ENCODE measurements at places on chromosomes 4 and X.

GRCh38 chr4:123412091-123412505 is 15.5 kb downstream of the SPRY1 start:
- no peak for DNase-seq

DNA sequence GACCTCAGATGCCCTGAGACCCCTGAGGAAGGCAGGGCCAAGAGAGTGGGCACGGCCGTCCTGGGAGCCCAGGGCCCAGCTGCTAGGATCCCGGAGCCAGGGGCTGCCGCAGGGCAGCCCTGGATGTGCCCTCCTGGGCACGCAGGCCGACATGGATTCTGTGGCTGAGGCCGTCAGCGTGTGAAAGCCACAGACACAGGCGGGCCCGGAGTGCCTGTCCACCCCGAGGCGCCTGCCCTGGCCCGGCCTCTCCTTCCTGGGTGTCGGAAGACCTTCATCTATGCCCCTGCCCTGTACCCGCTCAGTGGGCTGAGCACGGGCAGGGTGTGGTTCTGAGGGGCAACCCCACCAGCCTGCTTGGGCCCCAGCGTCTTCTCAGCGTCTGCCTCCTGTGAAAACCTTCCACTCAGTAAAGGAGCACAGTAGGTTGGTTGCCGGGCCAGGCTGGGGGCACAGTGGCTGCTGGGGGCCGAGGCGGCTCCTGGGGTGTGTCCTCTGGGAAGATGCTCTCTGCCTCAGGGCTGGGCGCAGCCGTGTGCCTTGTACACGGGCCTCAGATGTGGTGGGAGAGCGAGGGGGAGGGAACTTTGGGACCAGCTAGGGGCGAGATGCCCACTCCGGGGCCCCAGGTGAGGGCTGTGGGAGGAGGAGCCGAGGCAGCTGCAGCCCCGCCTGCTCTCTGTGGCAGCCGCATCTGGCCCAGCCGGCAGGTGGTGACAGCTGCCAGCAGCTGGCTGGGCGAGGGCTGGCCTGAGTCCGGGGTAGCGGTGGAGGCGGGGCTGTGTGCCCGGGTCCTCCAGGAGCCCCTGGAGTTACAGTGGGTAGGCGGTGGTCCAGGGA is 20.8 kb downstream of the FGFRL1 start:
- no peak for DNase-seq

- DNase-seq: no peak
These were observed 52.3 kb upstream of the EDNRA start for GRCh38 chr4:147428583-147428982.

DNA sequence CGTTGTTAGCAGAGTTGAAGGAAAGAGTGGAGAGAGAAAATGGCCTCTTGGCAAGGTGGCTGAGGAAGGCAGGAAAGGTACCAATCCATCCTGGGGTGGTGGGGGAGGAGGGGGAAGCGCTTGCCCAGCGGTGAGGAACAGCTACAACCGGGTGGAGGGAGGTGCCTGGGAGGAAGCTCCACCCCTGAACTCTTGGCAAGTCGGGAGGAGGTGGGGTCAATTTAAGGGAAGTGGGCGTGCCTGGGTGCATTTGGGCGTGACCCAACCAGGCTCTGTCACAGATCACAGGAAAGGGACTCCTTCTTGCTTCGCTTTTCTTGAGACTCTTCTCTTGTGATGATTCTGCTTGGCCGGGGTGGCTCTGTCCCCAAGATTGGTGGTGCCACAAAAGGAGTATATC is 41.7 kb downstream of the BCORL1 start:
- no peak for DNase-seq

DNA sequence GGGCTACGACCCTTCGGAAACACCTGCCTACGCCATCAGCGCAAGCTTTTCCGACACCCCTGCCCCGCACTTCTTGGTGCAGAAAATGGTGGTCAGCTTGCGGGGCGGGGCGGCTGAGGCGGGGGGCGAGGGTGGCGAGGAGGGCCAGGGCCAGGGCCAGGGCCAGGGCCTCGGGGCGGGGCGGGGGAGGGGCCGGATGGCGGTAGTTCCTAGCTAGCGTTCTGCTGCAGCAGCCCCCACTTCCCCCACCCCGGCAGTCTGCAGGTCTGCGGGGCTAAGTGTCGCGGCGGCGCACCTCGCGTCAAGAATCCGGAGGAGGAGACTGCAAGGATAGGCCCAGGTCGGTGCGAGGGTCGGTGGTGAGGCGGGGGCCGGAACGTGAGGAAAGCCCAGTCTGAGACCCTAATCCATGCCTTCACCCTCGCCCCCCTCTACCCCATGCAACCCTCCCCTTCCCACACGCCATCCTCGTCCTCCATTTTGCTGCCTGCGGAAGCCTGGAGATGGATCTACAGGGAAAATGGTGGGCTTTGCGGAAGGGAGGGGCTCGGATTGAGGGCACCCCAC is 600 bp downstream of the BEX4 start:
- DNase-seq: peak; percentile 12

DNA sequence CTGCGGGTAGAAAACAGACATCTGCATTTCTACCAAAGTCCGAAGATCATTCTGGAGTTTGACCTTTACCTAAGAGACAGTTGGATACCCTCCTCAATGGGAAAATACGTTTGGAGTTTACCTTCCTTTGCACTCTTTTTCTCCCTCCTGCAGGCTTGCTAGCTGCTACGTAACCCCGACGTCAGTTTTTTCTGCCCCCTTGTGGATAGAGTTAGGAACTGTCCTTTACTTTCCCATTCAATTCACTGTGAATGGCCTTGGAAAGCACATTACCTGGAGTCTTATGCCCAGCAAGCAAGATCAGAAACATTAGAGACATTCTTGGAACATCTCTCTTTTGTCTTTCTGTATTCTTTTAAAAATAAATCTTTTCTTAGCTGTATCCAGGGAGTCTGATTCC is 250.7 kb downstream of the NAP1L3 start:
- no peak for DNase-seq

DNA sequence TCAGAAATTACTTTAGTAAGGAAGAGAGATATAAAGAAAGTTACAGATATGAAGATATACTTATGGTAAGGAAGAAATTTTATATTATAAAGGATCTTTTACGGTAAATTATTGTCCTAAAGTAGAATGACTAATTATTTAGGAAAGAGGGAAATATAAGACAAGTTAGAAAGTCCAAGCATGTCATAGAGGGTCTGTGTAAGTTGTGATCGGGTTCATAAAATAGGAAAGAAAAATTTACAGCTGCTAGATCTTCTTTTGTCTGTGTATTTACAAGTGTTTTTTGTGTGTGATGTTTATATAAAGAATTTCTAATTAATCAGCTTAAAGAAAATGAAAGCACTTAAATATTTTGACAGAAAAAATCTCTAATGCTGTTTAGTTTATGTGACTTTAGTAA is 1054.9 kb upstream of the DIAPH2 start:
- no peak for DNase-seq

- DNase-seq: no peak
These were observed 72.5 kb downstream of the ANXA3 start for GRCh38 chr4:78624048-78624447.

- no peak for DNase-seq
These were observed 24.1 kb downstream of the CT45A1 start for GRCh38 chrX:135737366-135738071.

DNA sequence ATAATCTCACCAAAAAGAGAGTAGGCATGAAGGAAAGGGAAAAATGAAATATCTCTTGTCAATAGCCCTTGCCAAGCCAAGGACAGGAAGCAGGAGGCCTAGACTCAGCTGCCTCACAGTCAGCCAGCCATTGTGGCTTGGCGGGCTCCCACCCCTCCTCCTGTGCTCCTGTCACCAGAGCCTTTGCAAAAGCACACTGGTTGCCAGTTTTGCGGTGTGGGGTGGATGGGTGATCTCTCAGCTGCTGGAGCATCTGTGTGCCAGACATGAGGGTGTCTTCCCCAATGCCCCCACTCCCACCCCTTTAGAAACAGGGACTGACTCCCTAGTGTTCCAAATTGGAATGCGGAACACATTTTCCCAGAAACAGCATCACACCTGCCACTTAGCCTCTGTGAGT is 26.1 kb downstream of the ARHGEF6 start:
- DNase-seq: no peak

GRCh38 chr4:97923096-97923495 is 220.2 kb downstream of the STPG2 start:
- peak; percentile 73 for DNase-seq

DNA sequence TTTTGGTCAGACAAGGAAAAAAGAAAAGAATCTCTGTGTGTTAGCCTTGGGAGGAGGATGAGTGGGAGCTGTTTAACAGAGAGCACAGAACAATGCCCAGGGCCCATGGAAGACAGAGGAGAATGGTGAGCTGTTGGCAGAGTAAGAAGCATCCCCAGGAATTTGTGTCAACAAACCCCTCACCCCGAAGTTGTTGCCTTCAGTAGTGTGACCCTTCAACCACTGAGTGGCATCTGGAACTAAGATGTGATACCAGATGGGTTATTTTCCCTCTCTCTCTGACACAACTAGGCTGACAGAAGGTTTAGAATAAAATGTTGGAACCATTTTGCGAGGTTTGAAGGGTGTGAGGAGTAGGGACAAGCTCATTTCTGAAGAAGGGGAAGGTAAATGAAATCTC is 25.1 kb downstream of the IGSF1 start:
- no peak for DNase-seq

Data from posterior cingulate gyrus (tissue), 11 donors.